Esophagus squamous epithelium (tissue), 5 donors: ENCODE measurements at places on chromosomes 3 and 15.

GRCh38 chr3:116350119-116350733, 95.1 kb downstream of the LSAMP start:
- DNase-seq: no peak

DNA sequence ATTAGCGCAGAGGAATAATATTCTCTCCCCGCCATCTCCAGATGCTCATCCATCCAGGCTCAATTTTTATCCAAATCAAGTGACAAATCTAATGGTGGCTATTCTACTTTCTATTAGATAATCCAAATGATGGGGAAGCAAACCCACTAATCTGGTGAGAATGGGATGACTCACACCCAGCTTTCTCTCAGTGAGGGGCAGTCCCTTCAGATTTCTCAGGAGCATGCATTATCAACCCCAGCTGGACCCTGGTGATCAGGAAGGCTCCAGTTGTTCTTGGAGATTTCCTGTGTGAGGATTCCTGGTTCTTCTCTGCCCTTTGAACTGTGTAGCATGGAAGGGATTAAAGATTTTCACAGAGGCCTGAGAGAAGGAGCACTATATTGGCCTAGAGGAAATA, 358.0 kb downstream of the WDR72 start:
- no peak for DNase-seq

DNA sequence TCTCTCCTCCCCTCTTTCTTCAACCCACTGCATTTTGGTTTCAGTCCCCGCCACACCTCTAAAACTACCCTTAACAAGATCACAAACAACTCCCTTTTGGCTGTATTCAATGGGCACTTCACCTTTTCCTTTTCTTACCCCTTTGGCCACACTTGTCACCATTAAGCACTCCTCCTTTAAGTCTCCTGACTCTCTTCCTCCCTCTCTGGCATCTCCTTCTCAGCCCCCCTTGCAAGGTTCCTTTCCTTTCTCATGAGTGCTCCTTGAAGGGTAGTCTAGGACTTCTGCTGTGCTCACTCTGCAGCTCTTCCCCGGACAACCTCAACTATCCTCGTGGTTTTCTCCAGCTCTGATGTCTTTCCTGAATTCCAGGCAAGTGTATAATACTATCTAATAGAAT, 103.7 kb downstream of the RPL22L1 start:
- no peak for DNase-seq

GRCh38 chr3:100105501-100105900, 8.8 kb downstream of the FILIP1L start:
- no peak for DNase-seq

GRCh38 chr3:114506591-114507300, 212.9 kb downstream of the TIGIT start:
- no peak for DNase-seq

DNA sequence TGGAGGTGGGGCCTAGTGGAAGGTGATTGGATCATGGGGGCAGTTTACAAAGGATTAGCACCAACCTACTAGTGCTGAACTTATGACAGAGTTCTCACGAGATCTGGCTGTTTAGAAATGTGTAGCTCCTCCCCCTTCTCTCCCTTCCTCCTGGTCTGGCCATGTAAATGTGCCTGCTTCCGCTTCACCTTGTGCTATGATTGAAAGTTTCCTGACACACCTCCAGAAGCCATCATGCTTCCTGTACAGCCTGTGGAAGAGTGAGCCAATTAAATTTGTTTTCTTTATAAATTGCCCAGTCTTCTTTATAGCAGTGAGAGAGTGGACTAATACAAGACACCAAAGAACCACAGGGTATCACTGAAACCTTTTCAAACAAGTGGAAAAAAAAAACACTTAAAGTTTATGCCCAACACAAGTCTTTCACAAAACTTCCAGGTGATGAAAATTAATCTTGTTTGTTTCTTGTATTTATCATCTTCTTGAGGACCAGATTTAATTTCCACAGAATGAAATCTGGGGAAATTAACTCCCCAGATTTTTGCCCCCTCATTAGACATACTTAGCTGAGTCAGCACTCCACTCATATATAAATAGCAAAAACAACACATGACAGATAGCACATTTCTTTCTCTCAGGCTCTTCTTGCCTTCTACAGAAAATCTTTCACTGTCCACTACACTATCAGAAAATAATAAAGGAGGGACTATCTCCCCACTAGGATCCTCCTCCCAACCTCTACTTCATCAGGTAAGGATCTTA, 847.2 kb downstream of the TUSC7 start:
- no peak for DNase-seq

DNA sequence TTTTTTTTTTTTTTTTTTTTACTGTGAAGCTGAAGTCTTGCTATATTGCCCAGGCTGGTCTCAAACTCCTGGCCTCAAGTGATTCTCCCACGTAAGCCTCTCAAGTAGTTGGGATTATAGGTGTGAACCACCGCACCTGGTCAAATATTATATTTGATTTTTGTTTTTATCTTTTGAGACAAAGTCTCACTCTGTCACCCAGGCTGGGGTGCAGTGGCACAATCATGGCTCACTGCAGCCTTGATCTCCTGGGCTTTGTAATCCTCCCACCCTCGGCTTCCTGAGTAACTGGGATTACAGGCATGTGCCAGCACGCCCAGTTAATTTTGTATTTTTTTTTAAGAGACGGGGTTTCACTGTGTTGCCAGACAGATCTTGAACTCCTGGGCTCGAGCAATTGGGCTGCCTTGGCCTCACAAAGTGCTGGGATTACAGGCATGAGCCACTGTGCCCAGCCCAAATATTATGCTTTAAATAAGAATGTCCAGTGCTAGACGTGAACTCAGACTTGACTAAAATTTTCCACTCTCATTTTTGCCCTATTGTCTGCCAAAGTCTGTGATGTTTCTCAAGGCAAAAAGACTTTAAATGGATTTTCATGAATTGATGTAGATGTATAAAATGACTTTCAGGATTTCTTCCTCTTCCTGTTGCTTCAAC, 33.4 kb upstream of the CRBN start:
- DNase-seq: no peak

- no peak for DNase-seq
These were observed 357.2 kb downstream of the PDCD6IP start for GRCh38 chr3:34155666-34156065.

GRCh38 chr3:120418866-120419490, 31.8 kb downstream of the FSTL1 start:
- no peak for DNase-seq

GRCh38 chr3:9213019-9213634, 36.3 kb downstream of the SRGAP3 start:
- DNase-seq: no peak
